ENCODE measurements at places on chromosomes 5 and 9.
A peak's percentile ranks its signal among the peaks of the same experiment; 100 is the strongest.

DNA sequence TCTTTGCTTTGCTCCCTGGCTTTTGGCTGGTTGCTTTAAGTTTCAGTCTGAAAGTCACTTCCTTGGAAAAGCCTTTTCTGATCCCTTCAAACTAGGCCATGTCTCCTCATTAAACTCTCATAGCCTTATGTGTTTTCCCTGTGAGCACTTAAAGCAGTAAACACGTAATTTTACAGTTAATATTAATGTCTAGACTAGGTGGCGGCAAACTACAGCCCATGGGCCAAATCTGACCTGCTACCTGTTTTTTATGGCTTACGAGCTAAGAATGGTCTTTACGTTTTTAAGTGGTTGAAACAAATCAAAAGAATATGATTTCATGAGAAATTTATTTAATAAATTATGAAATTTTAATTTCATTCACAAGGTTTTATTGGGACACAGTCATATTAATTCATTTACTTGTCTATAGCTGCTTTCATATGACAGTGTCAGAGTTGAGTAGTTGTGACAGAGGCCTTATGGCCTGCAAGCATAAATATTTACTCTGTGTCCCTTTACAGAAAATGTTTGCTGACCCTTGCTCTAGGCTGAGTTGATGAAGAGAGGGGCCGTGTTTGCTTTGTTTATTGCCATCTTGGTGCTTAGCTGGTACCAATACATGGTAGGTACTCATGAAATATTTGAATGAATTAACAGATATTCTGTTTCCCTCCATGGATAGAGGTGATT is 7.4 kb downstream of the SLC44A1 start:
- no peak for DNase-seq

GRCh38 chr5:105816961-105817360 is 1853.8 kb downstream of the EFNA5 start:
- DNase-seq, result no peak

DNA sequence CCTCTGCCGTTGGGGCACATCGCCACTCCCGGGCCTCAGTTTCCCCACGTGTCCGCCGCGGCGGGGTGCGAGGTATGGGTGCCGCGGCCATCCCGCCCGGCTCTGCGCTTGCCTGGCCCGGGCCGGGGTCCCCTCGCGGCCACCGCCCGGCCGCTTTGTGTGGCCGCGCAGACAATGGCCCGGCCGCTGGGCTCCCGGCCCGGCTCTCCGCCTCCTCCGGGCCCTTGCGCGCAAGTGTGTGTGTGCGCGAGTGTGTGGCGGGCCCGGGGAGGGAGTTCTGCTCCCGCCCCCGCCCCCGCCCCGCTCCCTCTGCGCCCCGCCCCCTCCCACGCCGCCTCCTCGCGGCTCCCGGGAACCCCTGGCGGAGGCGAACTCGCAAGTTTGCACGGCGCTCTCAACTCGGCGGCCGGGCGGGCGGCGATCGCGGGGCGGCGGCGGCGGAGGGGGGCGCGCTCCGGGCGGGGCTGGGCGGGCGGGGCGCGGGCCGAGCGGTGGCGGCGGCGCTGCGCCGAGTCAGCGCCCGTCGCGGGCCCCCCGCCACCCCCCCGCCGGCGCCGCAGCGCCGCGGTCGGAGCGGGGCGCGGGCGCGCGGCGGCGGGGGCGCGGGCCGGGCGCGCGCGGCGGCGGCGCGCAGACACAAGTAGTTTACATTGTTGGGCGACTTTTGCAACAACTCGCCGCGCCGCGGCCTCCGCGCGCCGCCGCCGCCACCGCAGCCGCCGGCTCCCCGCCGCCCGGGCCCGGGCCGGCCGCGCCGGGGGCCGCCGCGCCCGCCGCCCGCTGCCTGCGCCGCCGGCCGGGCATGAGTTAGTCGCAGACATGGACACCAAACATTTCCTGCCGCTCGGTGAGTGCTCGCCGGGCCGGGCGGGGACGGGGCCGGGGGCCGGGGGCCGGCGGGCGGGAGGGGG is at the start of gene RXRA:
Gene RXRA, plus strand, starts transcription at position 643 of the 911 bp plus-strand sequence. Its CDS starts 177 bp downstream, at position 820.
- DNase-seq, result peak; percentile 97

- DNase-seq, result no peak
Measured at GRCh38 chr9:98790134-98790841, 6.1 kb downstream of the ANKS6 start.

- no peak for DNase-seq
Measured at GRCh38 chr5:97480313-97480712, 297.3 kb upstream of the RIOK2 start.

GRCh38 chr9:98450496-98450895 is 195.0 kb upstream of the TBC1D2 start:
- no peak for DNase-seq

DNA sequence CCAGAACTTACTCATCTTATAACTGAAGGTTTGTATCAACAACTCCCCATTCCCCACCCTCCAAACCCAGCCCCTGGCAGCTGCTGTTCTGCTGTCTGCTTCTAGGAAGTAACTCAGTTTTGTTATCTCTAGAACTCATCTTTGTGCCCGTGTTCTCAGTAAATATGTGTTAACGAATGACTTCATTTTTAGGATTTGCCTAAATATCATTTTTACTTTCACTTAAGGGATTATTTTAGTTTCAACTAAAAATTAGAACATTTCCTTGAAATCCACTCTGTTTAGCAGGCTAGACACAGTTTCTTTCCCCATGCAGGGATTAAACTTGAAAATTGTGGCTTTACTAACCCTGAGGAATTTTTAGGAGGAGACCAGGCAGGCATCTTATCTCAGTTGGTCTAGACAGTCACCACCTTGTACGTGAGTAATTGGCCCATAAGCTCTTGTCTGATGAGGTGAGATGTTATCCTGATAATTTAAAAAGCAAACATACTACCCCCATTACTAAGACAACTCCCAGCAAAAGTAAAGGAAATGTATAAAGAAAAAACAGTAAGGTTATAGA is 68.2 kb upstream of the TNFAIP8 start:
- DNase-seq, result no peak

GRCh38 chr5:174755106-174755505 is 30.7 kb downstream of the MSX2 start:
- no peak for DNase-seq
